CD4-positive, alpha-beta T cell treated with Interleukin-6 at 100 ng/mL for 8 hours (primary cell): ENCODE measurements at places on chromosomes 1 and 21.

GRCh38 chr21:36125512-36126207 lies 9.2 kb upstream of the CBR3 start:
- DNase-seq: peak; percentile 63

GRCh38 chr1:97538113-97538512 lies 382.7 kb downstream of the DPYD start:
- no peak for DNase-seq

GRCh38 chr1:99534638-99534930 lies 111.3 kb upstream of the PALMD start:
- no peak for DNase-seq

DNA sequence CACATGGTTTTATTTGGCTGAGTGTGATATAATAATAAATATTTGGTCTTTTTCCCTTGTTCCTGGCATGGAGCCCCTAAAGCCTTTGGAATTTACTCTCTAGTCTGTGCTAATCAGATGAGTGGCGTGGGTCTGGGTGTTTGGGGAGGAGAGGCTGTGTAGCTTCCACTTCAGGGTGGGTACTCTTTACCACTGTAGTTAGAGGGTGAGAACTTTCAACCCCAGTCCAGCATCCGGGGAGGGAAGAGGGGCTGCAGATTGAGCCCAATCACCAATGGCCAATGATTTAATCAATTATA lies 20.0 kb downstream of the USP25 start:
- DNase-seq: no peak

DNA sequence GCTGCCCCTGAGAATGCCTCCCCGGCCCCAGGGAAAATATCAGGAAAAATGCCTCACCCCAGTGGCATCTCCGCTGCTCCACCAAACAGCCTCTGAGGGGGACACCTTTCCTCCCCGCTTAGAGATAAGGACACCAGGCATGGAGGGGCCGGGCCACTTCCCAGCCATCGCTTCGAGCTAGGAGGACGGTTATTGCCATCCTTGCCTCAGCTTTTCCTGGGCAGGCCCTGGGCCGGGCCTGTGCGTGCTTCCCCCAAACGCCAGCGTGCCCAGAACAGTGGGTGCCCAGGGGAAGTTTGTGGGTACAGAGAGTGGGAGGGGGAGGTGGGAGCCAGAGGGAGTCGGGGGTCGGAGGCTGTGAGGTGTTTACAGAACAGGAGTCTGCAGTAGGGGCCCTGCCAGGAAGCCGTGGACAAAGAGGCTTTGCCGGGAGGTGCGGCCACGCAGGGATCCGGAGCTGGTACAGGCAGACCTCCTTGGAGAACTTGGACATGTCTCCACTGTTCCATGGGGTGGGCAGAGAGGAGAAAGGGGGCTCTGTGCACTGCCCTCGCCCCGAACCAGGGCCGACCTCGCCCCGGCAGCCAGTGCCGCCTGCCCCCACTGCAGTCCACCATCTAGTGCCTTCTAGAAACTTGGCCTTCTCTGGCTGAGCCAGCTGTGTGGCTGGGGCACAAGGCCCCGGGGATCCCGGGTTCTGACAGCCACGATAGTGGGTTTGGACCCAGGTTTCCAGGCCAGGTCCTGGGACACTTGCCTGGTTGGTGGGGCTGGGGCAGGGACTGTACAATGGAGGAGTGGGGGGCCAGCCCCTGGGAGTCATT lies 33.5 kb upstream of the TTC34 start:
- DNase-seq: no peak

DNA sequence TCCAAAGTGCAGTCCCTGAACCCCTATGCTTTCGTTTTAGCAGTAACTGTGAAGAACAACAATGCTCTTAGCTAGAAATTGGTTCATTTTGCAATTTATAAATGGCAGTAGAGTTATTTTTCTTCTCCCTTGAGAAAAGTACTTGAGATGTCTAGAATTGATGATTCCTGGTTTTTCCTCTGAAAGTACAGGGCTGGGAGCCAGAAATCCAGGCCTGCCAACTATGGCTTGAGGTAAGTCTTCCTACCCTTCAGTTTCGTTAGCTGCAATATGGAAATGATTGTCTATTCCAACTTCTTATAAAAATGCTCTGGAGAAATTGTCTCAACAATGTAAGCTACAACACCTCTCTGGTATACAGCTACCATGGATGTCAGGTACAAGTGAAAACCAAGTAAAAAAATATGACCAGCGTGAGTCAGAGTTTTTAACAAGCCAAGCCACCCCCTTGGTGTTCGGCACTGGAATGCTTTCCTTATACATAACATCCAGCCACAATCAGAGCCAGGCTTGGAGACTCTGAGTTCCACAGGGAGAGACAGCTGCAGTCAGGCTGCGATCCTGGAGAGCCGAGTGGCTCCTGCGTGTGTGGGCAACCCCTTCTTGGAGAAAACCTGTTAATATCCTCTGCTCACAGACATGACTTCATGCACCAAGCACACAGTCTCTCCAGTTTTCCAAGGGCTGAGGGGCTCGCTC lies 22.0 kb downstream of the TSPAN2 start:
- DNase-seq: no peak

- no peak for DNase-seq
Measured at GRCh38 chr1:63362073-63362472, 5.4 kb upstream of the ALG6 start.
